OCI-LY7 (cell line): ENCODE measurements at places on chromosomes 13 and 19. TPM values are rescaled to one million over a fixed set of nuclear protein-coding genes. Genes with fewer than 3 reads are reported as not detected.

- DNase-seq, result no peak
These were observed 13.3 kb downstream of the COL4A1 start for GRCh38 chr13:110293649-110294048.

- DNase-seq, result peak; percentile 31
These were observed 14.7 kb downstream of the CCDC169 start for GRCh38 chr13:36282821-36283432.

The DOCK9 gene
- 28.0 and 35.9 TPM in 2 replicates for total RNA-seq

GRCh38 chr19:49685845-49686332, 3.5 kb upstream of the ADM5 start:
- DNase-seq, result no peak

DNA sequence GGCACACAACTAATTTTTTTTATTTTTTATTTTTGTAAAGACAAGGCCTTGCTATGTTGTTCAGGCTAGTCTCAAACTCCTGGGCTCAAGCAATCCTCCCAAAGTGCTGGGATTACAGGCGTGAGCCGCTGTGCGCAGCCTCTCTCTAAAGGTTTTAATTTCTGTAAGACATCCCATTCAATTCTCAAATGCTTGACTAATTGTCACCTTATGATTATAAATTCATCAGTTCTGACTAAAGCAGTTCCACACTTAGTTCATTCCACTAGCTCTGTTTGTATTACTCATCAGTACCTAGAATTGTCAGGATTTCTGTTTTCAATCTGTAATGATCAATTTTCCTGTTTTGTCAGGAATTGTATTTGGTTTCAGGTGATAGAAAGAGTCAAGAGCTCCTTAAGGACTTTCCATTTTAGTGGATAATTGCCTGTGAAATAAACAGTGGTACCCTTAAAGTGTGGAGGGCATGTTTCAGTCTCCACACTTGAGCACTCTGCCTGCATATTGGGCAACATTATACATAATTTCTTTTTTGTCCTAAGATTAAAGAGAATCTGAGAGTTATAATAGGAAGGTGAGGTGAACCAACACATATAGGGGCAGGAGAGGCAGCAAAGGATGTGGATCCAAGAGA, 27.6 kb downstream of the GPALPP1 start:
- no peak for DNase-seq

The GRK1 gene
- not detected in 2 replicates for total RNA-seq

The APOE gene
- 1.1 and 1.8 TPM in 2 replicates for total RNA-seq

DNA sequence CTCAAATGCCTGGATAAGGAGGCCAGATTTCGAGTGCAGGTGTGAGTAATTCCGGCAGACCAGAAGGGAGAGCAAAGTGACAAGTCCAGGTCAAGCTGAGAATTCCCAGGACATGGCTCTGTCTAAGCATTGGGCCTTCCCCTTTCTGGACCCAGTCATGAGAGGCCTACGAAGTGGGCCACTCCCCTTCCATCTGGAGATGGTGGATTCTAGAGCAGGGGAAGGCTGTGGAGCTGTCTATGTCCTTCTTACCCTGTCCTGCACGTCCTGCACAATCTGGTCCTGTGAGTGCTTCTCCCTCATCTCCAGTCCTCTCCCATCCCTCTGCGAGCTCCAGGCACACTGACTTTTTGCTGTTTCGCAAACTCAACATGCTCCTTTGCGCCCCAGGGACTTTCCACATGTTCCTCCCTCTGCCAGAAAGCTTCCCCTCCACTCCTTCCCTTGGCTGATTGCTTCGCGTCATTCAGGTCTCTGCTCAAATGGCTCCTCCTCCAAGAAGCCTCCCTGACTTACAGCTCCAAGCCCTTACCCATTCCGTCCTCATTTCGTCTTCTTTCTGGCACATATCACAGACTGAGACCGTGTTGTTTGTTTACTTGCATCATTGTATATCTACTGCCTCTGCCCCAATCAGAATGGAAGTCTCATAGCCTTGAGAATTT, 193.2 kb downstream of the URI1 start:
- no peak for DNase-seq

DNA sequence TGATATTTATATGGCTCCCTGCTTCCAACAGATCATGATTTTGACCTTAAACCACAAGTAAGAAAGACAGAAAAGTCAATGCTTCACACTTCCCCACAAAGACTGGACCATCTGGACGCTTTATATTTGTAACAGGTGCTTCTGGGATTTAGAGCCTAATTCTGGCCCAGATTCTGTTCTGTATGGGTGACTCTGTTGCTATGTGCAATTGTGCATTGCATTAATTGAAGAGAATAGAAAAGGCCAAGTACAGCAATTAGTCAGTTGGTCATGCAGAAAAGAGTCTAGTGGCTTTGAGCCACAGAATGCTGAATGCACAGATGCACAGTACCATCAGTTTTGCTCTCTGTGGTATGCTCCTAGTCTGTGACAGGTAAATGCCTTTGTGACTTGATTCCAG, 657.4 kb upstream of the ATXN8OS start:
- no peak for DNase-seq

The GAS6 gene
- not detected in 2 replicates for total RNA-seq

DNA sequence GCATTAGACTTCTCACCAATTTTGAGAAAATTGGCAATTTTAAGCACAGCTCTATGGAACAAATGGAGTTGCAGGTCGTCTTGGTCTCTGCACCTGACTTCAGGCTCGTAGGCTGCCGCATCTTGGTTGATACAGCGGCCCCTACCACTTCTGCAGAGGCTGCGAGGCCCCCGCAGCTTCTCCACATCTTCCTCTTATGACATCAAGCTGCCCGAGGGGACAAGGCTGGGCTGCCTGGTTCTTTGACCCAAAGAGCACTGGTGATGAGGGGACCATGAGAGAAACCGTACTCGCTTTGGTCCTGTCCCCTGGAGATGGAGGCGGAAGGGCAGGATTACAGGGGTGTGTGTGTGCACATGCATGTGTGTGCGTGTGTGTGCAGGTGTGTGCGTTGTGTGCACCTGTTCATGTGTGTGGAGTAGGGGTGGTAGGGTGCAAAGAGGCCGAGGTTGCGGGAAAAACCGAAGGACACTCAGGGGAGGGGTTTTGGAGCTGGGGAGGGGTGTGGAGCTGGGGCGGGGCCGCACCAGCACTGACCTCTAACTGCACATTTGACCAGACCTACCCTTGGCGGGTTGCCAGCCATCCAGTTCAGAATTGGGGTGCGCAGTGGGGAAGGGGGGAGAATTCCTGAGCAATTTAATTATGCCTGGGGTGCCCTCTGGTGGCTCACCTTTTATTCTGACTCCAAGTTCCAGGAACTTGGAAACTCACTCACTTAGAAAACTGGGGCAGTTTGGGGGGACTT, 65.1 kb upstream of the ARHGEF7 start:
- DNase-seq, result no peak

The UPF1 gene
- total RNA-seq, result 113 and 122 TPM in 2 replicates

The LYPD3 gene
- total RNA-seq, result 0.42 TPM in 1 of 2 replicates, not detected in the other

The ERCC2 gene
- 24.4 and 30.8 TPM in 2 replicates for total RNA-seq

DNA sequence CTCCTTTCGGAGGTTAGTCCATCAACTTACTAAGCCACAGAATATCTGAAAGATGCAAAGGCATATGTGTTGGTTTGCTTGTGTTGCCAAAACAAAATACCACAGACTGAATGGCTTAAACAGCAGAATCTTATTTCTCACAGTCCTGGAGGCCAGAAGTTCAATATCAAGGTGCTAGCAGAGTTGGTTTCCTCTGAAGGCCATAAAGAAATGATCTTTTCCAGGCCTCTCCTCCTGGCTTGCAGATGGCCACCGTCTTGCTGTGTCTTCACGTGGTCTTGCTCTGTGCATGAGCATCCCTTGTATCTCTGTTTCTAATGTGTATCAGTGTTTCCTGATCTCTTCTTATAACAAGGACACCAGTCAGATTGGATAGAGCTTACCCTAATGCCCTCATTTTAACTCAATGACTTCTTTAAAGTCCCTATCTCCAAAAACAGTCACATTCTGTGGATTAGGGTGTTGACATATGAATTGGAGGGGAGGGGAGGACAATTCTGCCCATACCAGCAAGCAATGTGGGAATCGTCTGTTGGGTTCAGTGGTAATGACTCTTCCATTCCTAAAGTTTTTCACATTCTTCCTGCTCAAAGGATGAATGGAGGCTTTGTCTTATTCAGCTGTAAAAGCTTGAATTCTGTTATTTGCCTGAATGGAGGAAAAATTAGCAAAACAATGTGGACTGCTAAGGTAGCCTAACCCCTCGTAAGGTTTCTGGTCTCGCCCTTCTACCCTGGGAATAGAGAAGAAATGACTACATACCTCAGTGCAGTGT, 715.7 kb downstream of the DIAPH3 start:
- DNase-seq, result no peak

- DNase-seq, result peak; percentile 36
These were observed 111.3 kb downstream of the SLC7A1 start for GRCh38 chr13:29484236-29484635.

The ZNF350 gene
- total RNA-seq, result 4.9 and 6.2 TPM in 2 replicates

The PLVAP gene
- 0.31 and 1.5 TPM in 2 replicates for total RNA-seq

The FFAR3 gene
- total RNA-seq, result 0.19 and 0.31 TPM in 2 replicates

The IL11 gene
- total RNA-seq, result 0.46 and 0.55 TPM in 2 replicates

DNA sequence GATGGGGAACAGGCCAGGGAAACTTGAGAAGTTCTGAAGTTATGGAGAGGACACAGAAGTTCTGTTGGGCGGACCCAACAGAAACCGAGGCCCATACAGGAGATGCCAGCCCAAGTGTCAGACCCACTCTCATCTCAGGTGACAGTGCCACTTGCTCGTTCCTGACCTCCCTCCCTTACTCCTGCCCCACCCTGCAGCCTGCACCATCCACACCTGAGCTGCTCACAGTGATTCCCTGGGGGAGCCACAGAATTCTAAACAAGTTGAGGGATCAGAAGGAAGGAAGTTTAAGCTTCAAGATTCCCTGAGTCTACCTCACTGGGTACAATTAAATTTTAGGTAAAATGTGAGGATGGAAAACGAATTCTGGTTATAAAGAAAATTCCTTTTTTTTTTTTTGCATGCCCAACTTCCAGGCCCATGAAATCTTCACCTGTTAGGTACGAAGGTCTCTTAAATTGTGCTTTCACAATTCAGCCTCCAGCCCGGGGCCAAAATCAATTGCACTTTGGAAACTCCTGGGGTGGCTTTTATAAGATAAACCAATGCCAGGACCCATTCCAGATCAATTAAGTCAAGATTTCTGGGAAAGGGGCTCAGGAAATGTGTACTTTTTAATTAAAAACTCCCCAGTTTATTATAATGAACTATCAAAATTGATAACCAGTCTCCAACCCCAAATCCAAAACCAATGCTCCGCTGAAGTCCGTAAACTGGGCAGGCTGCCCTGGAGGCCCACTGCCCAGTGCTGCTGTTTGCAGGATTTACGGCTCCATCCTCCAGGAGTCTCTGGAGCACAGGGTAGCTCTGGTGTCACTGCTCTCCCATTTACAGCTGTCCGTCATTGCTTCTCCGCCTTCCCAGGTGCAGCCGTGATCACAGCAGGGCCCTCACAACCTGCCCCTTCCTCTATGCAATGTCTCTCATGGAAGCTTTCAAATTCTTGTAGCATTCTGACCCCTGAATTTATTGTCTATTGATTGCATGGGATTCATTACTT, 643.5 kb downstream of the UQCRFS1 start:
- DNase-seq, result no peak

The OLFM4 gene
- not detected in 2 replicates for total RNA-seq

- DNase-seq, result no peak
These were observed 55.0 kb downstream of the GPR12 start for GRCh38 chr13:26705536-26705935.

- no peak for DNase-seq
These were observed 5.8 kb downstream of the PARP4 start for GRCh38 chr13:24506698-24507335.

The CEACAM4 gene
- not detected in 2 replicates for total RNA-seq

DNA sequence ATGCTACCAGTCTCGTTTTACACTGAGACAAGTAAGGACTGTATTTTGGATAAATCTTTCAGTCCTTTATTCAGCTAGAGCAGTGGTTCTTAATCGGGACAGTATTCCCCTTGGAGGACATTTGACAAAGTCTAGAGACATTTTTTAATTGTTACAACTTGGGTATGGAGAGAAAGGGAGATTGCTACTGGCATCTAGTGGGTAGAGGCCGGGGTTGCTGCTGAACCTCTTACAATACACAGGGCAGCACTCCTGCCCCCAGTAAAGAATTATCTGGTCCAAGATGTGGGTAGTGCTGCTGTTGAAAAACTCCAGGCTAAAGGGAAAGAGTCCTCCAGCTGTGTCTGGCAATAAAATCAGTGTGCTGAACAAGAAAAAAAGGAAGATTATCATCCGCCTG, 334.8 kb downstream of the SLC7A1 start:
- no peak for DNase-seq

The CACNA1A gene
- total RNA-seq, result 0.78 and 1.4 TPM in 2 replicates
